NCI-H1436 (cell line): ENCODE measurements at places on chromosomes 12 and 14.
A peak's percentile ranks its signal among the peaks of the same experiment; 100 is the strongest.

- no peak for DNase-seq
Measured at GRCh38 chr12:19517583-19517982, 78.3 kb downstream of the AEBP2 start.

- DNase-seq, result no peak
Measured at GRCh38 chr12:102958830-102959176, 1.3 kb downstream of the ASCL1 start.

DNA sequence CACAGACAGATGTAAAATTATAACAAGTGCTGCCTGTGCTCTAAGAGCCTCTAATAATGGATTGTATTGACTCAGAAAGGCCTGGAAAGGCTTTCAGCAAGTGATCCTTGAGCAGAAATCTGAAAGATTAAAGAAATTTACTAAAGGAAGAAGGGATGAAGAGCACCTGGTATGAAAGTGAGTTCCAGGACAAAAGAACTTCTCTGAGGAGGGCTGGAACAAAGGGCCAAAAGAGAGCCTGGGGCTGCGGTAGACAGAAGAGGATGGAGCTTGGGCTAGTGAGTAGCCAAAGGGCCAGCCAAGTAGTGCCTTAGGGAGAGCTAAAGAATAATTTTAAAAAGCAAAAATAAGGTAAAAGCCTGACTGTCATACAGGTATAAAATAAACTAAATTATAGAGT is 44.0 kb downstream of the BCAT1 start:
- DNase-seq, result no peak

DNA sequence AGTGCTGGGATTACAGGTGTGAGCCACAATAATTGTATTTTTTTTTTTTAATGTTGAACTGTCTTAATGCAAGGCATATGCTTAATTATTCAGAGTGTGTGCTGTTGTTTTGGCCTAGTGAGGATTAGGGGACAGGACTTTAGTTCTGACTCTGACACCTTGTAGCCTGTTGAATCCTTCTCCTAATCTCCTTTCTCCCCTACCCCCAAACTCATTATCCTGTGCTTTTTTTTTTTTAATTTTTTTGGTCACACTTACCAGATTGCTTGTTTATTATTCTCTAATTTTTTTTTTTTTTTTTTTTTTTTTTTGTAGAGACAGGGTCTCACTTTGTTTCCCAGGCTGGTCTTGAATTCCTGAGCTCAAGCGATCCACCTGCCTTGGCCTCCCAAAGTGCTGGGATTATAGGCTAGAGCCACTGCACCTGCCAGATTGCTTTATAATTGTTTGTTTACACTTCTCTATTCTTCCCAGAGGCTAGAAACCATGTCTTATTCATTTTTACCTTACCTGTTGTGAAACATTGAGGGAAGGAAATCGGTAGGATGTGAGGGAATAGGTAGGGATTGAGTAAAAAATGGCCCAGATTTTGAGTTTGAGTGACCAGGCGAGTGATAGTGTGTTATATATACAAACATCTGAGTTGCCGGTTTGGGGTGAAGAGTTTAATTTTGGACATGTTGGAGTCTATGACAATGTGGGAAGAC is 32.2 kb downstream of the DIP2B start:
- no peak for DNase-seq

GRCh38 chr12:52419656-52420055 is 13.5 kb upstream of the KRT82 start:
- no peak for DNase-seq

- DNase-seq, result no peak
Measured at GRCh38 chr14:95529216-95529615, 5.6 kb upstream of the GLRX5 start.

GRCh38 chr12:43988838-43989560 is 153.1 kb downstream of the TMEM117 start:
- no peak for DNase-seq

DNA sequence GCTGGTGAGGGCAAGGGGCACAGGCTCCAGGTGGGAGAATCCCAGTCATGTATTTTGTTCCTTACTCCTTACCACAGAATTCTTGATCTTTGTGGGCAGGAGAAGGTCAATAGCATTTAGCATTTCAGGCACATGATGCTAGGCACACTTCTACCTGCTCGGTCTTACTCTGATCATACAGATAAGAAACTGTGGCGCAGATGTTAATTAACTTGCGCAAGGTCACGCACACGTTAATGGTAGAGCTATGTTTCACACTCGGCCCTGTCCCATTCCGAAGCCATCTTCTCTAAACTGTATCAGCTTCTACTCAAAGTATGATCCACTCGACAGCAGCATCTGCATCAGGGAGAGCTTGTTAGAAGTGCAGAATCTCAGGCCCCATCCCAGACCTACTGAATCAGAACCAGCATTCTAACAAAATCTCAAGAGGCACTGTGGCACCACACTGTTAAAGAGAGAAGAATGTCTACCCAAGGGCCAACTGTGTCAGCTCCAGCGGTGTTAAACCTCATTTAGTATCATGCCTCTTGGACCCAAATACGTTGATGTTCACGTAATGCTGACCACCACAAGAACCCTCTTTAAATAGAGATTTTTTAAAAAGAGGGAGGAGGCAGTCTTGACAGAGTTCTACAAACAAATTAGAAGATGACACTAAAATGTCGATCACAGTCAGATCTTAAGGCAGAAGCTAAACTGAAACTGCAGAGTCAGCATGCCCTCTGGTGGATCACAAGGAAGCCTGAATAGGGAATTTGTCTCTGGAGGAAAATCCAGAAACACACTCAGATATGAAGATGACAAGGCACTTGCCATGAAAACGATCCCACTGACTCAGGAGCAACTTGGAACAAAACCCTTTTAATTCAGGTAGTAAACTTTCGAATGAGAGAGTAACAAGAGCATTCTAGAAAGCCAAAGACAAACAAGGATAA is 7.3 kb downstream of the STXBP6 start:
- no peak for DNase-seq

DNA sequence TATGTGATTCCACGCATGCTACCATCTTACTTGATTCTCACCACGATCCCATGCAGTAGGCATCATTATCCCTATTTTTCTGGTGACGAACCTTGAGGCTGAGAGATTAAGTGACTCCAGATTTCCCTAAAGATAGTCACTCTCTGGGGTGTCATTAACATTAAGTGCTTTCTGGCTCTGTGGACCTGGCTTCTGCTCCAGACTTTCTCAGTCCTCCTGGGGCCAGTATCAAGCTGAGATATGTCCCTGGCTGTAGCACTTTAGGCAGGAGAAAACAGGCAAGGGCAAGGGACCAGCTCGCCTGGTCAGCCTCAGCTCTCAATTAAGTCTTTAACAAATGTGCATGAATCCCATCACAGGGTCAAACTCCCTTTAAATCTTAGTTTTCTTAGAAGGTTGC is 38.3 kb upstream of the PRB2 start:
- DNase-seq, result no peak

- DNase-seq, result no peak
Measured at GRCh38 chr12:73159954-73160353, 887.8 kb downstream of the TRHDE start.

- DNase-seq, result no peak
Measured at GRCh38 chr12:70784042-70784668, 136.4 kb downstream of the PTPRR start.

DNA sequence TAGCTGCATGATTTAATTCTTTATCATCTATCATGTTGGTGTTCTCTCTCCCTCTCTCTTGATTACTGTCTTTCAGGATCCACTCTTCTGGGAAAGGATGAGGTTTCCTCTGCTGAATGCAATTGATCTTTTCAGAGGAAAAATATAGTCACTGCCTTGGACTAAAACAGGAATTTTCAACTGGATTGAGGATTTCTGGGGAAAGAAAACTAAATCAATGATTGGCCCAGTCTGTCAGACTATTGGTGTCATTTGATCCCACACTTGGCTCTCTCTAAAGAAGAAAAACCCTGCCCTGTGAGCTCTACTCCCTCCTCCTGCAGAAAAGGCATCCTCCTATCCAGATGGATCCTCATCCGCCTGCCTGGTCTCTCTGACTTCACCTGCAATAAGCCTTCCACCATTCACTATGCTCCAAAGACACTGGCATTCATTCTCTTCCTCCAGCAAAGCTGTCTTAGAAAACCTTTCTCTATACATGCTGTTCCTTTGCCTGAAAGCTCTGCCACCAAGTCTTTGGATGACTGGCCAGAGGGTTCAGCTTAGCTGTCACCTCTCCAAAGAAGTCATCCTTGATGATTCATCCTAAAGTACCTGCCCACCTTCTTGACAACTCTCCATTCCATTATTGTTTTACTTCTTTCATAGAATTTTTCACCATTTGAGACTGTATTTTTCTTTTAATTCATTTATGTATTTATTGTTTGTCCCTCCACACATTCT is 127.7 kb upstream of the CAND1 start:
- no peak for DNase-seq

GRCh38 chr12:12171991-12172511 is 94.8 kb downstream of the LRP6 start:
- DNase-seq, result no peak

DNA sequence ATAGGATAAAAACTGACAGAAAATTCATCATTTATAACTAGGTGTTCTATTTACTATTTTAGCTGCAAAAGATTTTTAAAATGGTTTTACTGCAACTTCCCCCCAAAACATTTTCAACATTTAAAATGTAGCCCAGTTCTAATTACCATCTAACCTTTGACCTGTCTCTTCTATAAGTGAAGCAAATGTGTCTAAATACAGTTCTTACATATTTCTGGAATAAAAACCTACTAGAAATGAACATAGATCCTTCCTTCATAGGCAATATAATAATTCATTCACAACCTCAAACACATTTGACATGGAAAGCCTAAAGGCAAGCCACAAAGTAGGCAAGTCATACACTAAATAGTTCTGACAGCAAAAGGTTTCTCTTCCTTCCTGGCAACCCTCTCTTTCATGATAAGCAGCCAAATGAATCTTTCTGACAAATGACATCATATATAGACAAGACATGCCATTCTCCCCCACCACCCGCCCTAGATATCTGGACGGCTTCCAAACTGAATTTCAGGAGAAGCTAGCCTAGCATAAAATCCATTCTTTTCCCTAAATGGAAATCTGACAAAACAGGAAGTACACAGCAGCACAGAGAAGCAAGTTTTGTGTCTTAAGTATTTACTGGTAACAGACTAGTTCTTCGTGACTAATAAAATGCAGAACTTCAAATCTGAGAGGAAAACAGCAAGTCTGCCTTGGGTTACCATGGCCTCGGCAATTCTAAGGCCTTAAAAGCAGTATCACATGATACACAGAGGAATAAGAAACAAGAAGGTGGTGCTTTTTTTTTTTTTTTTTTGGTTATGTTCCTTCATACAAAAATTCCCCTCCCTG is 17.2 kb upstream of the ARID4A start:
- DNase-seq, result no peak

DNA sequence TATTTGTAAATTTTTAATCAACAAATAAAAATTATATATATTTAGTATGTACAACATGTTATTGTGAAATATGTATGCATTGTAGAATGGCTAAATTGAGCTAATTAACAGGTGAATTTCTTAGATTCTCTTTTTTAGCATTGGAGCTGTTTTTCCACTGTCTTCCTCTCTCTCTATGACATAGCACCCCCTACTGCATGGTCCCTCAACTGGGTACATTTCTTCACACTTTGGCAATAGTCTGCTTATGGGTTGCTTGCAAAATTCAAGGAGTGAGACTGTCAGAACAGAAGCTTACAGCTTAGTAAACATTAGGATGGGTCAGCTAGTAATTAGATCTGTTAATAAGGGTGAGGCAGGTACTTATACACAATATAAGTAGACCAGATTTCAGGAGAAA is 658.5 kb upstream of the MGAT4C start:
- DNase-seq, result peak; percentile 8

- peak; percentile 7 for DNase-seq
Measured at GRCh38 chr12:6312529-6313325, 2.2 kb downstream of the PLEKHG6 start.

GRCh38 chr12:954741-955140 is 5.2 kb upstream of the RAD52 start:
- no peak for DNase-seq

DNA sequence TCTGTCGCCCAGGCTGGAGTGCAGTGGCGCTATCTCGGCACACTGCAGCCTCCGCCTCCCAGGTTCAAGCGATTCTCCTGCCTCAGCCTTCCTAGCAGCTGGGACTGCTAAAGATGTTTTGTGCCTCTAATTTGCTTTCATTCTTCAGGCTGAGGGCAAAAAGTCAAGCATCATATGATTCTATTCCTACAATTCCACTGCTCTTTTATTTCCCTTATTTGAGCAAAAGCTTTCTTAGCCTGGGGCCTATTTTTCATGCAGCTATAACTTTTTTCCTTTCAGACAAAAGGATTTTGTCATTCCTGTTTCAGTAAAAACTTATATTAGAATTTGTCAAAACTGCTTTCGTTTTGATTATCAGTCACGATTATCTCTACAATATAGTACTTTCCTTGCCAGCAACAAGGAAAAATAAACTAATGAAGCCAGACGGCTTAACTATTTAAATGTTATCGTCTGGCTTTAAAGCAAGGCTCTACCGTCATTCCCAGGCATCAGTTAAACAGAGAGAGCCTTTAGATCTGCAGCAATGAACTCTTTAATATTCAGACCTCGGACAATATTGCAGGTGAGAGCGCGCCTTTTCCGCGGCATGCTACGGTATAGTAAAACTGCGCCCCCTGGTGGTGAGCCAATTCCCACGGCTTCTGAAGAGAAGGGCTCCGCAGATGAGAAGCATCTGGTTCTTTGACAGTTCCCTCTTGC is 1.4 kb upstream of the SLC2A13 start:
- peak; percentile 74 for DNase-seq

- peak; percentile 32 for DNase-seq
Measured at GRCh38 chr14:73295198-73295796, 58.0 kb downstream of the PAPLN start.

- DNase-seq, result no peak
Measured at GRCh38 chr14:96194657-96195431, 9.8 kb upstream of the BDKRB2 start.

DNA sequence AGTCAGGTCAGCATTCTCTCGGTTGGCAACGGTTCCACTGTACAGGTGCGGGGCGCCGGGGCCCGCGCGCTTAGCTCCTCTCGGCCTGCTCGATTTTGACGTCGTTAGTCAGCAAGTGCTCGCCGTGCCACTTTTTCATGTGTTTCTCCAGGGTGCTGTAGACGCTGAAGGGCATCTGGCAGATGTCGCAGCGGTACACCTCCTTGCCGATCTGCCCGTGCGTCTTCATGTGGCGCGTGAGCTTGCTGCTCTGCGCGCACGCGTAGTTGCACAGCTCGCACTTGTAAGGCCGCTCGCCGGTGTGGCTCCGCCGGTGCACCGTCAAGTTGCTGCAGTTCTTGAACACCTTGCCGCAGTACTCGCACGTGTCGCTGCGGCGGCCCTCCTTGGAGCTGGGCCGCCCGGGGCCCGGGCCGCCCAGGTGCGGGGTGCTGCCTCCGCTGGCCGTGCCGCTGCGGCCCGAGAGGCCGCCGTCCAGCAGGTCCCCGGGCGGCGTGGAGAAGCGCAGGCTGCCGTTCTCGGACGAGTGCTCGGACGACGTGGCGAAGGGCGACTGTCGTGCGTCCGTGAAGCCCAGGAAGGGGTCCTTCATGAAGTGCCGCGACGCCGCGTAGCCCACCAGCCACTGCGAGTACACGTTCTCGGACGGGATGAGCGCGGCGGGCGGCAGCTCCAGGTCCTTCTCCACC is 97.8 kb downstream of the BCL11B start:
- no peak for DNase-seq

GRCh38 chr12:65248656-65249633 is 29.5 kb upstream of the MSRB3 start:
- no peak for DNase-seq
